ENCODE measurements at places on chromosomes 3 and 15. TPM values are rescaled to one million over a fixed set of nuclear protein-coding genes. Genes with fewer than 3 reads are reported as not detected.

Gene ALCAM
- 146 TPM for total RNA-seq

Gene CCDC13
- total RNA-seq: 0.68 TPM

Gene SMCO1
- not detected for total RNA-seq

Gene TNNC1
- 26.5 TPM for total RNA-seq

Gene ADAMTS17
- total RNA-seq: 3.5 TPM

Gene DPPA4
- total RNA-seq: not detected

Gene TEX55
- total RNA-seq: not detected

Gene KIF9
- 10.0 TPM for total RNA-seq

Gene UNC13C
- 0.32 TPM for total RNA-seq

Gene TTLL13
- 0.29 TPM for total RNA-seq

Gene DAZL
- not detected for total RNA-seq

Gene GPR160
- 53.8 TPM for total RNA-seq

Gene AQP9
- total RNA-seq: not detected

Measured in Calu3 (cell line).